Gastrocnemius medialis (tissue), 4 donors: ENCODE measurements at places on chromosomes 4 and X. TPM values are rescaled to one million over a fixed set of nuclear protein-coding genes. Genes with fewer than 3 reads are reported as not detected.

The CCDC120 gene
- 0.31 TPM for total RNA-seq

The FGFR3 gene
- total RNA-seq: 0.15 TPM

- no peak overlapping the region for H3K27ac ChIP-seq
- no peaks in the 10 kb centered on the region for H3K4me1 ChIP-seq
- H3K4me3 ChIP-seq: no peak overlapping the region
- no peak for DNase-seq
- H3K27me3 ChIP-seq: no peaks in the 10 kb centered on the region
Observed at GRCh38 chrX:56281789-56282188, 49.6 kb downstream of the KLF8 start.

DNA sequence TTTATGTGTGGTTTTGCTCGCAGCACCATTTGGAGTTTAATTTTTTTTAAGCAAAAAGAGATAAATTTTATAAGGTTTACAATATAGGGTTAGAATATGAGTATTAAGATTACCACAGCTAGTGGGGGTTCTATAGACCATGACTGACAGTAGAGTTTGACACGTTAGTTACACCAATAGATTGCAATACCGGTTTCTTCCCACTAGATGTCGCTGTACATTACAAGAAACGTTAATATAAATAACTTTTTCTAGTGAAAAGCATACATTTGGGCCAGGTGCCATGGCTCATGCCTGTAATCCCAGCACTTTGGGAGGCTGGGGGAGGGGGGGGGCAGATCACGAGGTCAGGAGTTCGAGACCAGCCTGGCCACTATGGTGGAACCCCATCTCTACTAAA is 433.6 kb downstream of the MAGEB5 start:
- no peak overlapping the region for H3K4me3 ChIP-seq
- H3K36me3 ChIP-seq: no peaks in the 10 kb centered on the region
- no peaks in the 10 kb centered on the region for H3K4me1 ChIP-seq
- H3K27me3 ChIP-seq: no peaks in the 10 kb centered on the region

The TCEAL9 gene
- total RNA-seq: 7.2 TPM

The POU4F2 gene
- not detected for total RNA-seq

The TMEM31 gene
- total RNA-seq: not detected
